WTC11 (cell line): ENCODE measurements at places on chromosomes 4 and X.

DNA sequence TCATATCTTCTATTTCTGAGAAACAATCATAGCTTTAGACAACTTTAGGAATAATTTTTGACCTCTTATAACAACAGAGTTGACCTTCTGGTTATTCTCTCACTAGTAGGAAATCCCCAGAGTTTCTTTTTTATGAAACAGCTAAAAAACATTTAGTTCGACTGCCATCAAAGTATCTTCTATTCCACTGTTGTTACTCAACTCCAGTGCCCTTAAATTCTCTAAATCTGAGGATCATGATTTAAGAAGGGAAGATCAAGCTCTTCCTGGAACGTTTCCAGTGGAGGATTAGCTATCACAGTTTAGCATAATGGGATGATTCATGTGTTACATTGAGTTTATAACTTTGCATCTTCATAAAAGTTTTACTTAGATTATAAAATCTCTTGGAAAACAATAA lies 134.9 kb upstream of the VEGFC start:
- no peak for DNase-seq

GRCh38 chrX:63434665-63435064 lies 83.5 kb upstream of the SPIN4 start:
- peak; percentile 19 for DNase-seq

DNA sequence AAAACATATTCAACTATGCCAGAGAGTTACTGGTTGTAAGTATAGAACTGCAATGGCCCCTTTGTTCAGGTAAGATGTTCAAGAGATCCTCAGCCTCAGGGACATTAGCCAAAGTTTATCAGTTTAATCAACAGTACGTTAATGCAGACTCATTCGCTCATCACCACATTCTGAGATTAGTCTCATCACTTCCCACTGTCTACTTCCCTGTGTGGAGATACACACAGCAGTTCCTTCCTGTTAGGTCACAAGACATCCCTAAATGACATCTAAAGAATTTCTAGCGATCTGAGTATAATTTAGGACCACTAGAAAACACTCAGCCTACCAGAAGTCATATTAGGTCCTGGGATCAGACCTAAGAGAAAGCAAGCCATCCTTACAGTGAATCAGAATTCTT lies 10.4 kb downstream of the SLC10A7 start:
- DNase-seq = no peak

DNA sequence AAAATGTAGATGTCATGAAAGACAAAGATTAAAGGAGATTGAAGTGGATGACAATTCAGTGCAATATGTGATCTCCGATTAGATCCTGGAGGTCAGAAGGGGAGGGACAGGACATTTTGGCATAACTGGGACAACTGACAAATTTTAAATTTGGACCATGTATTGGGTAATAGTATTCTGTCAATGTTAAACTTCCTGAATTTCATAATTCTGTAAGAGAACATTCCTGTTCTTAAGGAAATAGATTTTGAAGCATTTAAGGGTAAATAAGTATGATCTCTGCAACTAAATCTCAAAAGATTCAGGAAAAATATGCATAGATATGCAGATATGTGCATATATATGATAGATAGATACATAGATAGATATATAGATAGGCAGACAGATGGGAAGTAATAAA lies 11.0 kb downstream of the ODAPH start:
- no peak for DNase-seq

DNA sequence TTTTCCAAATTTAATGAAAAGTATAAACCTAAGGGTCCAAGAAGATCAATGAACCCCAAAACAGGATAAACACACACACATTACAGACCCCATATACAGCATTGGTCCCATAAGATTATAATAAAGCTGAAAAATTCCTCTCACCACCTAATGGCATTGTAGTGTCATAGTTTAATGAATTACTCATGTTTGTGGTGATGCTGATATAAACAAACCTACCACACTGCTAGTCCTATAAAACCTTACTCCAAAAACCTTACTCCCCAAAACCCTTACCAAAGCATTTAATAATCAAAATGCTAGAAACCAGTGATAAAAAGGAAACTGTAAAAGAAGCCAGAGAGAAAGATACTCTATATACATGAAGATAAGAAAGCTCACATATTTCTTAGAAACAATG lies 148.1 kb upstream of the SH3RF1 start:
- DNase-seq = no peak

DNA sequence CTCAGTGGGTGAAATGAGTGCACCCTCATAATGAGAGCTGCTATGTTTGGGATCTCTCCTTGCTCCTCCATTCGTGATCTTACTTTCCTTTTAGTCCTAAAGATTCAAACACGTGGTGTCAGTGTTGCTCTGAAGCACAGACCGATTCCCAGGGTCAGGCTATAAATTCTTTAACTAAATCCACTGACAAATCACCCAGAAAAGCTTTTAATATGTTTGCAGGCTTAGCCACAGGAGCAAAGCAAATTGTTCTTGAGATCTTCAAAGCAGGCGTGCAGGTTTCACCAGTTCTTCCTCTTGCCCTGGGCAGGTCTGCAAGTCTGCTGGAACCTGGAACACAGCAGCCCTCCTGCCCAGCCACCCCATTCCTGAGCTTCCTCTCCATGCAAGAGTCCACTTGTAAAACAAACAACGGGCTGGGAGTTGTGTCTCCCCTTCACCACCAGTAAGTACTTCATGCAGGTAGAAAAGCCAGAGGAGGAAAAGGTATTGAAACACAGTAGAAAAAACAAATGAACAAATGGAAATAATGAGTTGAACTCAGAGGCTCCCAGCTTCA lies 70.1 kb upstream of the ENPP6 start:
- DNase-seq = no peak

GRCh38 chrX:124344246-124344645 lies 2.1 kb upstream of the SH2D1A start:
- no peak for DNase-seq

DNA sequence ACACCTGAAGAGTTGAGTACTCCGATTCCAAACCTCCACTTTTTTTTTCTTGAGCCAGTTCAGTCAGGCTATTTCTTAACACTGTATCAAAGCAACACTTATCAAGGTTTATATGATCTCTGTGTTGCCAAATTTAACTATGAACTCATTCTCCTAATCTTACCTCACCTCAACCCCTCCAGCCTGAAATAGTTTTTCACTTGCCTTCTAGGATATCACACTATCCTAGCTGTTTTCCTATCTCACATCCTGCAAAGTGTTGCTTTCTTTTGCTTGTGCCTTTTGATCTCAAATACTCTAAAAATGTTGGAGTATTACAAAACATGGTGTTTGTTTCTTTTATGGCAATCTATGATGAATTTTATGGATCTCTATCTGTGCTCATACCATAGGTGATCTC lies 415.0 kb downstream of the CFAP47 start:
- no peak for DNase-seq

DNA sequence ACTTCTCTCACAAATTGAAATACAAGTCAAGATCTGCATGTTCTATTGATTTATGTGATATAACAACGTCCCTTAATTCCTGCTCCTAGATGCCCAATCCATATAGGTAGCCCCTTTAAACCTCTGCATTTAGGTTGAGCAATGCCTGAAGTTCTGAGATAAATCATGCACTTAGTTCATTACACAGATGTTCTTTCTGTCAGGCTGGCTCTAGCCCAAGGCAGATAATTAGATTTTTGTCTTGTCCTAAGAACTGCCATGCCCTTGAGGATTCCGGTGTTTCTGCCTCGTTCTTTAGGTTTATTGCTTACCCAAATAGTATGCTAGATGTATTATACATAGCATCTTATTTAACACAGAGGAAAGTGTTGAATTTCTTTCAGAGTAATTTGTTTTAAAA lies 143.1 kb downstream of the TRAM1L1 start:
- no peak for DNase-seq

DNA sequence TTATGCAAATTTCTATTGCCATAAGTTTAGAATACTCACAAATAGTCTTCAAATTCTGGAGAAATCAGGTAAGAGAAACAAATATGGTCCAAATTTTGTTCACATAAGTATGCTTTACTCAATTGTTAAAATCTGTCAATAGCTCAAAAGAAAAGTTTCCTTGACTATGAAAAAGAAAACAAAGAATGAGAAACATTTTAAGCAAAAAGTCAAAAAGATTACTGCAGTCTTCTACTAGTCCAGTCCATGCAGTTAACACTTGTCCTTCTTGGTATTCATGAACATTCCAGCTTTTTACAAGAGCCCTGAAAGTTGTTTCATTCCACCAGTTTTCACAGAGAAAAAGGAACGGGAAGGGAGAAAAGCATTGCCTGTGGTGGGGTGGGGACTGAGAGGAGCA lies 54.7 kb upstream of the ZXDA start:
- DNase-seq = no peak

GRCh38 chr4:155076256-155076785 lies 132.1 kb upstream of the NPY2R start:
- no peak for DNase-seq

DNA sequence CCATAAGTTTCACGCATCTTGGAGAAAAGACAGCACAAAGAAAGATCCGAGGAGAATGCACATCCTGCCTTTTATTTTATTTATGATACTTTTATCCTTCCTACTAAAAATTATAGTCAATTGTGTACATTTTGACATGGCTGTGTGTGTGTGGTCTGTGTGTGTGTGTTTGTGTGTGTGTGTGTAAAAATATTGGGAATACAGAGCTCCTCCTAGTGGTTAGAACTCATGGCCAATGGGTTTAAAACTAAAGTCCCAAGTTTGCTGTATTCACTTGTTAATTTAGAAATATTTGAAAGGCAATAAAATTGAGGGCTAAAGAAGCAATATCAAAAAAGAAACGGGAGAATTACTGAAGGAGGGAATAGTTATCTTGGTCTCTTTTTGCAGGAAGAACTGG lies 47.5 kb downstream of the NKX6-1 start:
- DNase-seq = no peak

GRCh38 chr4:138113819-138114400 lies 128.2 kb downstream of the SLC7A11 start:
- DNase-seq = no peak

- no peak for DNase-seq
Observed at GRCh38 chr4:180086480-180087190, 2156.6 kb upstream of the TENM3 start.

GRCh38 chrX:54639346-54640102 lies 109.5 kb downstream of the GNL3L start:
- DNase-seq = peak; percentile 94

DNA sequence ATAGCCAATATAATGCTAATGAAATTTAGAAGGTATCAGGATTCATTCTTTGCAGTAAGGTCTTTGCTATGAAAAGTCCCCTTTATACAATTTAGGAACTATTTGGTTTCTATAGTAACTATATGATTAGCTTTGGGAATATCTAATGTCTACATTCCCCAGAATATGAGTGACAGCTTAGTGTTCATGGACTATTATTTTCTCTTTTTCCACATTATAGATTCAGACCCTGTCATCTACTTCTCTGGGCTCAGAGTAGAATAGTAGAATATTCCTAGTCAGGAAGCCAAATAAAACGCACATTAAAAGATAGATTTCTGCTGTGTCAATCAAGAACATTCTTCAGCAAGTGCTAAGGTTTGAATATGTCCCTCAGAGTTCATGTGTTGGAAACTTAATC lies 26.1 kb upstream of the SULT1B1 start:
- DNase-seq = no peak

GRCh38 chr4:288891-289290 lies 16.4 kb downstream of the ZNF732 start:
- no peak for DNase-seq

DNA sequence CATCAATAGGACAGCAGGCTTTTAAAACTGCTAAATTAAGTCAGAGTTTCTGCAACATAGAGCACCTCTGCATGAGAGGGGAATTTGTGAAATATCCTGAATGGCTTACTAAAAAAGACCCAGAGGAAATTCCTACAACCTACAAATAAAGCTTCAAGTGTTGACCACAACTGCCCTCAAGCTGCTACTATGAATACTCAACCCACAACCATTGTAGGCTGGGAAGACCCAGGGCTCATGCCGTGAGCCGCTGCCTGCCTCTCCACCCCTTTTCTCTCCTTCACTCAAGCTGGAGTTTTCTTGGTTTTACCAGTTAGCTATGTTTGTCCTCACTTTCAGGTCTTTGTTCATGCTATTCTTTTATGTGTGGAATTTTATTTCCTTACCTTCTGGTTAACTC lies 151.6 kb downstream of the EMCN start:
- peak; percentile 18 for DNase-seq

DNA sequence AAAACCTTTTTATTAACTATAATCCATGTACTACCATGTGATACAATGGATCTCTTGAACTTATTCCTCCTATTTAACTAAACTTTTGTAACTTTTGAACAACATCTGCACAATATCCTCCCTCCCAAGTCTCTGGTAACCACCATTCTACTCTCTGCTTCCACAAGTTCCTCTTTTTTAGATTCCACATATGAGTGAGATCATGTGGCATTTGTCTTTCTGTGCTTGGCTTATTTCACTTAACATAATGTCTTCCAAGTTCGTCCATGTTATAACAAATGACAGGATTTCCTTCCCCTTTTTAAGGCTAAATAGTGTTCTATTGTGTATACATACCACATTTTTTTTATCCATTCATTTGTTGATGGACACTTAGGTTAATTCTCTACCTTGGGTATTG lies 28.1 kb downstream of the DCAF8L1 start:
- DNase-seq = no peak

GRCh38 chrX:41518127-41518840 lies 71.1 kb downstream of the NYX start:
- DNase-seq = no peak

DNA sequence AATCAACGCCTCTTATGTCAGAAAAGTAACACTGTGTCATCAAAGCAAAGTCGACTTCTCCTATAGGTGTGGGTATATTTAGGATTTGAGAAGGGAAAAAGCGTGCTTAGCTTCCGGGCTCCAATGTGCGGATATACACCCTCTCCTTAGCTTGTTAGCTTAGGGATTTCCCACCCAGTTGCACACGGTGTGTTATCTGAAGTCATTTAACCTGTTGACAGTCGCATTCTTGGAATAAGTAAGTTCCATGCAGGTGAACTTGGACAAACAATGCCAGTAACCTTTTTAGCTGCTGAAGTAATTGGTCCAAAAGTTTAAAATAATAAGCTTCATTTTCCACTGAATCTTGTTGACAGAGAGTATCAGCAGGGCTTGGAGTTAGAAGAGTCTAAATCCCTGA lies 113.7 kb downstream of the SHROOM3 start:
- no peak for DNase-seq

GRCh38 chr4:11348449-11349088 lies 80.1 kb downstream of the HS3ST1 start:
- no peak for DNase-seq

DNA sequence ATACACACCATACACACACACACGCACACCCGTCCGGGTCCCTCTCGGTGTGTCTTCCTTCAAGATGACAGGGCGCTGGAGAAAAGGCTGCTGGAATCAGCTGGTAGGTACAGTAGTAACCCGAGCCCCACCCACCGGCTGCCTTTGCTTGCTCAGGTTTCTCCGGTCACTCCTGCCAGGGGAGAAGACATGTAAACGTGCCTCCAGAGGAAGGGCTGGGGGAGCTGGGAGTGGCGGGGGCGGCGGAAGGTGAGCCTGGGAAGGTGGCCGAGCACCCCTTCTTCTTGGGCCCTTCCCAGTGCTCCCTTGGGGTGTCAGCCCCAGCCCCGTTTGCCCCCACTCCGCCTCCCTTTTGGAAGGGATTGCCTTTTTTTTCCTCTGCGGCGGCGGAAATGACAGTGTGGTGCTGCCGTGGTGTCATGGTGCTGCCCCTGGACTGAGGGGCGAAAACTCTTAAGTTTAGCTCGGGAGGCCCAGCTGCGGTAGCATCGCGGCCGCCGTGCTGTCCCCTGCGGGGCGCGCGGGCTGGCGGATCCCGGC lies at the start of gene MID2:
TSS of gene MID2 (plus strand) at position 169 of the 540 bp plus-strand sequence. CDS start 561 bp downstream, outside the sequence.
- DNase-seq = peak; percentile 58

GRCh38 chrX:69616457-69617203 lies 717 bp downstream of the EDA start:
- DNase-seq = peak; percentile 9

GRCh38 chr4:2284161-2284933 lies 22.4 kb upstream of the MXD4 start:
- no peak for DNase-seq
